Central memory CD8-positive, alpha-beta T cell (primary cell): ENCODE measurements at places on chromosomes 7 and 10.

GRCh38 chr10:130553826-130554225 is 417.6 kb downstream of the GLRX3 start:
- no peaks in the 10 kb centered on the region for H3K27me3 ChIP-seq
- no peak for DNase-seq
- no peaks in the 10 kb centered on the region for H3K4me1 ChIP-seq
- no peak overlapping the region for H3K27ac ChIP-seq
- no peak overlapping the region for H3K4me3 ChIP-seq
- H3K36me3 ChIP-seq, result no peaks in the 10 kb centered on the region

GRCh38 chr7:39971924-39972323 is 21.9 kb downstream of the CDK13 start:
- H3K4me3 ChIP-seq, result no peak overlapping the region
- DNase-seq, result no peak
- H3K36me3 ChIP-seq, result peaks cover 12% of the 10 kb centered on the region
- no peak overlapping the region for H3K27ac ChIP-seq
- no peaks in the 10 kb centered on the region for H3K27me3 ChIP-seq

GRCh38 chr10:131568866-131569265 is 257.3 kb upstream of the TCERG1L start:
- no peak overlapping the region for H3K27ac ChIP-seq
- H3K4me1 ChIP-seq, result no peaks in the 10 kb centered on the region
- no peak overlapping the region for H3K4me3 ChIP-seq
- no peaks in the 10 kb centered on the region for H3K27me3 ChIP-seq
- no peaks in the 10 kb centered on the region for H3K36me3 ChIP-seq
- DNase-seq, result no peak

DNA sequence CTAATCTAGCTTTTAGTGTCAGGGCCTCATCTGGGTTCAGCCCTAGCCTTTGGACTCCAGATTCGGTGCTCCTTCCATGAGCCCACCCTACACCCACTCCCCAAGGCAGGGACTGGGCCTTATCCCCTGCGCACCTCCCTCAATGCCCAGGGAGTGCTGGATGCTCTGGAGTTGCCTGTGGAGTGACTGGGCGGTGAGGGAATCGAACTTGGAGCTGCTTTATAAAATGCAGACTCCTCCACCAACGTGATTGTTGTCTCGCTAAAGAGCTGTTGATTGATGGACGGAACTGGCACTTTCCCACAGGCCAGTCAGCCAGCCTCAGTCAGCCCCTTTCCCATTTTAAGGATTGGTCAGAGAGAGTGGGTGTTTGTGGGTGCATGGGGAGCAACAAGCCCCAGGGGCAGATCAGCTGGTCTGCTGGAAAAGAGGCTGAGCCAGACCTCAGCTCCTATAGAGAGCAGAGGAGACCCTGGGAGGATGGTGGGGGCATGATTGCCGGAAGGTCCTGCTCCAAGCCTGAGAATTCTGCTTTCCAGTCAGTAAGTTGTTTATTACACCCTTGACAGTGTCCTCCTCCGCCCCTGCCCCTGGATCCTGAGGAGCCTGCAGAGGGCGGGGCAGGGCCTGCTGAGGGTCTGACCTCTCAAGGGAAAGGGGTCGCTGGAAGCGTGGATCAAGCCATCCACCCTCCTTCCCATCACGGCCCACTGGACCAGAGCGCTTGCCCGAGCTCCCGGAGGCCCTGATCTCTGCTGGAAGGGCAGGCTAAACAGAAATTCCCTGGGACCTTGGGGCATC is 16.7 kb downstream of the UNC5B start:
- H3K36me3 ChIP-seq, result no peaks in the 10 kb centered on the region
- no peak overlapping the region for H3K4me3 ChIP-seq
- peaks cover 31% of the 10 kb centered on the region for H3K27me3 ChIP-seq
- H3K27ac ChIP-seq, result no peak overlapping the region
- H3K4me1 ChIP-seq, result no peaks in the 10 kb centered on the region
